AG08396 (cell line): ENCODE measurements at places on chromosomes 7 and 10.

- DNase-seq = peak; percentile 86
These were observed 143.1 kb upstream of the STK17A start for GRCh38 chr7:43439631-43440401.

DNA sequence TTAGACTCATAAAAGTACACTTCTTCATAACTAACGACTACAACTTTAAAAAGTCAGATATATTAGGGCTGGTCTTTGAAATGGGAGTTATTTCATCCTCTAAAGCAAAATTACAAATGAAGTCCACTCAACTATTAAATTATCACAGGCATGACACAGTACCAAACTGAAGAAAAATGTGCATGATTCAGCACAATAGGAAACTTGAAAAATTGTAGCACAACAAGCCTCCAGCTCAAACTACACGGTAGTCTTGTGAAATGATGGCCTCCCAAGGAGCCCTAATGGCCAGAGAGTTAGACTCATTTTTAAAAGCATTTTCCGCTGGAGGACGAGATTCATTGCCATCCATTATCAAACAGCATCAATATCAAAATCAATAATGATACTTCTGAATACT, 76.4 kb downstream of the MAGI2 start:
- no peak for DNase-seq

- no peak for DNase-seq
These were observed 59.1 kb downstream of the CDC123 start for GRCh38 chr10:12255048-12255447.

GRCh38 chr7:15688279-15688626, 1.8 kb upstream of the MEOX2 start:
- no peak for DNase-seq

GRCh38 chr7:141663081-141663849, 38.7 kb downstream of the DENND11 start:
- DNase-seq = no peak

DNA sequence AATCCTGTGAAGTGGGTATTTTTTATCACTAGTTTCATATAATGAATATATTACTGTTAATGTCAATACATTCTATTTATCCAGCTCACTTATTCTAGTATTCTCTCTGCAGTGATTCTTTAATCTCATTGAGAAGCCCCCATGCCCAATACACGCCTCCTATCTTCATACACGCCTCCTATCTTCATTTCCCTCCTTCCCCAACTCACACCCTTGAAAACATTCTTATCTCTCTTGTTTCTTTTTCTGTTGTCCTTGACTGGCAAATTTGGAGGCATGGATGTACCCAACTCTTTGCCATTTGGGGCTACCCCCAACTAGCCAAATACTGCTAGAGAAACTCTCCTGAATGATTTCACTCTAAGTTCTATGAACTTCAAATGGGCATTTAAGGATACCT, 40.5 kb downstream of the ST8SIA6 start:
- DNase-seq = no peak

- no peak for DNase-seq
These were observed 23.5 kb upstream of the PTN start for GRCh38 chr7:137366995-137367394.

DNA sequence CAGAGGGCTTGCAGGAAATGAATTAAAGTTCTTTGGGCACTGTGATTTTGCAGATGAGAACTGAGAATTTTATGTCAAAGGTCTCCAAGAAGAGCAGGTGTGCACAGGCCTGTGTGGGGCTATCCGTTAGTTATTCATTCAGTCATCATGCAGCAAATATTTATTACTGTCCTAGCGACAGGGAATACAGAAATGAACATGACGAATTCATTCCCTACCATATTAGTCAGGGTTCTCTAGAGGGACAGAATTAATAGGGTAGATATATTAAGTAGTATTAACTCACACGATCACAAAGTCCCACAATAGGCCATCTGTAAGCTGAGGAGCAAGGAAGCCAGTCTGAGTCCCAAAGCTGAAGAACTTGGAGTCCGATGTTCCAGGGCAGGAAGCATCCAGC, 2.9 kb upstream of the MMP21 start:
- DNase-seq = no peak

DNA sequence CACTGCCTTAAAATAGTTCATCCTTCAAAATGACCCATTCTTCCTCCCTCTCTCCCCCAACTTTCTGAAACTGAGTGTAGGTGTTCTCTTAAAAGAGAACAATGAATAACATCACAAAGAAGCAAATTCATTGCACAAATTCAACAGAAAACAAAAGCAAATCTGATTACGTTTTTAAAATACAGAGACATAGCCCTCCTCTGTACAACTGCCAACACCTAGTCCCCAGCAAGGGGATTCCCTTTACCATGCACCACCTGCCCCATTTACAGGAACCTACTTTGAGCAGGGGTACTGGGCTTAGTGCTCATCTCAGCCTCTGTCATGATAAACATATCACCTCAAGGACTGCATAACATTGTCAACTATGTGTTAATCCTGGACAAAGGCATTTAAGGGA, 302.8 kb upstream of the AOAH start:
- DNase-seq = no peak

- no peak for DNase-seq
These were observed 11.9 kb downstream of the ANTXRL start for GRCh38 chr10:46298477-46299285.

GRCh38 chr7:106597014-106597413, 63.9 kb downstream of the CCDC71L start:
- DNase-seq = no peak

DNA sequence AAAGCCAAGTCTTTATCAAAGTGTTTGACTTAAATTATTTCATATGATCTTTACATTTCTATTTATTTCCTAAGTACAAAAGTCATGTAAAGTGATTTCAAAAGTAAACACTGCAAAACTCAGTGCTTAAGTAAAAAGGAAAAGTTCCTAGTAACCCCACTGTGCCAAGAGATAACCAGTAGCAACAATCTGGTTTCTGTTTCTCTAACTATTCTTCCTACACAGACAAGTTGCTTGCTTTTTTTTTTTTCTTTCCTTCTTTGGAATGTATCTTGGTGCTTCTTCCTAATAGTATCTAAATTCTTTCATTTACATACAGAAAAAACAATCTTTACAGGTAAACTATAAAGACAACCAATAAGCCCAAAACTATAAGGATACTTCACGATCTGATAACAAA, 3.1 kb downstream of the JCAD start:
- peak; percentile 36 for DNase-seq

DNA sequence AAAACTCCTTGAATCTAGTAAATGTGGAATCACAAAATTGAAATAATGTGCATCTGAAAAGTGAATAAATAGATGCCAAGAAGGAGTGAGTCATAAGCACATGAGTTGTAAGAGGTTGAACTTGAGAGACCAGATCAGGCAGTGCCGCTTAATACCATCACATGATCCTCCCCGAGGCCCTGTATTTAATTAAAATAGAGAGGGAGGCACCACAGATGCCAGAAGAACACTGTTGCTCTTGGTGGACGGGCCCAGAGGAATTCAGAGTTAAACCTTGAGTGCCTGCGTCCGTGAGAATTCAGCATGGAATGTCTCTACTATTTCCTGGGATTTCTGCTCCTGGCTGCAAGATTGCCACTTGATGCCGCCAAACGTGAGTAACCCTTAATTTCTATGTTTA, at the start of gene GPNMB:
TSS of gene GPNMB (plus strand) at position 221 of the 400 bp plus-strand sequence. CDS start at position 304, 83 bp downstream.
- peak; percentile 80 for DNase-seq

- DNase-seq = no peak
These were observed 269.9 kb upstream of the MKLN1 start for GRCh38 chr7:131057794-131058070.

DNA sequence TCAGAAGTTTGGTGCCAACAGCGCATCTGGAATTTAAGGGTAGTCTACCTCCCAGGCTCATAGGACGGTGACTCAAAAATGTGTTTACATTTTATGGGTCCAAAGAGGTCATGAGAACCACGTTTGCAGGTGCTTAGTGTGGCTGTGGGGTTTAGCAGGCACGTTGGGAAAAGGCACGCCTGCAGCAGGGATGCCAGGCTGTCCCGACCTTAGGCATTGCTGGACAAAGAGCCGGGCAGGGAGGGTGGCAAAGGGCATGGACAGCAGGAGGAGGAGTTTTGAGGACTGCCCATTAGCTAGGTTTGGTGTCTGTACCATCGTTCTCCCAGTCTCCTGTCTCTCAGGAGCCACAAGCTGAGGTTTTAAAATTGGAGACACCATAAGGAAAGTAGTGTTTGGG, 104.4 kb downstream of the TRRAP start:
- no peak for DNase-seq

DNA sequence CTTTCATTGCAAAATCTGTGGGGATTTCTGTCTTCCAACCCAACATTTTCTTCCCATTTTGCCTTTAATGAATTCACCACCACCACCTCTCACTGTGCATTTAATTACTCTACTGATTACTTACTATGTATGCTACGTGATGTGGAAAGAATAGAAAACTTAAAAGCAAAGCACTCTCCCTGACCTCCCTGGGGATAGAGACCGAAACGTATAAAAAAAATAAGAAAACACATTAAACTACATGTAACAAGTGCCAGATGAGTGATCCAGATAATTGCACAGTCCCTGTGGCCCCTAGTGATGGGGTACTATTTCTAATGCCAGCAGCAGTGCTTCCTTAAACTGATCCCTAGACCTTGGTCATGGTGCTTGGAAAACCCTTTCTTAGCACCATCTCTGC, 478.4 kb downstream of the NRG3 start:
- no peak for DNase-seq

GRCh38 chr10:101671453-101671852, 23.5 kb downstream of the FBXW4 start:
- no peak for DNase-seq

GRCh38 chr7:55387062-55387965, 22.2 kb downstream of the LANCL2 start:
- no peak for DNase-seq

DNA sequence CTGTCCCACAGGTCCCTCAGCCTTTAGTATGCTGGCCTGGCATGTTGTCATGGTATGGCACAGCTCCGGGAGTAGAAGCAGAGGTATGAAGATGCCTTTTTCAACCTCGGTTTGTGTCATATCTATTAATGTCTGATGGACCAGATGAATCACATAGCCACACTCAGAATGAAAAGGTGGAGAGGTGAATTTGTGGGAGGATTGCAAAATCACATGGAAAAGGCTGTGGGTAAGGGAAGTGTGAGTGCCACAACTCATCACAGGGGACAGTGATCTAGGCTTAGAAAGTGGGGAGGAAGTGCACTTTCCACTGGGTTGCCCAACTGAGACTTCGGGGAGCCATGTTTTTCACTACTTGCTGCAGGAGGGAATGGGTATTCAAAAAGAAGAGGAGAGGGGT, 190.7 kb downstream of the WDR11 start:
- no peak for DNase-seq

- no peak for DNase-seq
These were observed 92.2 kb upstream of the ANLN start for GRCh38 chr7:36297364-36298009.

DNA sequence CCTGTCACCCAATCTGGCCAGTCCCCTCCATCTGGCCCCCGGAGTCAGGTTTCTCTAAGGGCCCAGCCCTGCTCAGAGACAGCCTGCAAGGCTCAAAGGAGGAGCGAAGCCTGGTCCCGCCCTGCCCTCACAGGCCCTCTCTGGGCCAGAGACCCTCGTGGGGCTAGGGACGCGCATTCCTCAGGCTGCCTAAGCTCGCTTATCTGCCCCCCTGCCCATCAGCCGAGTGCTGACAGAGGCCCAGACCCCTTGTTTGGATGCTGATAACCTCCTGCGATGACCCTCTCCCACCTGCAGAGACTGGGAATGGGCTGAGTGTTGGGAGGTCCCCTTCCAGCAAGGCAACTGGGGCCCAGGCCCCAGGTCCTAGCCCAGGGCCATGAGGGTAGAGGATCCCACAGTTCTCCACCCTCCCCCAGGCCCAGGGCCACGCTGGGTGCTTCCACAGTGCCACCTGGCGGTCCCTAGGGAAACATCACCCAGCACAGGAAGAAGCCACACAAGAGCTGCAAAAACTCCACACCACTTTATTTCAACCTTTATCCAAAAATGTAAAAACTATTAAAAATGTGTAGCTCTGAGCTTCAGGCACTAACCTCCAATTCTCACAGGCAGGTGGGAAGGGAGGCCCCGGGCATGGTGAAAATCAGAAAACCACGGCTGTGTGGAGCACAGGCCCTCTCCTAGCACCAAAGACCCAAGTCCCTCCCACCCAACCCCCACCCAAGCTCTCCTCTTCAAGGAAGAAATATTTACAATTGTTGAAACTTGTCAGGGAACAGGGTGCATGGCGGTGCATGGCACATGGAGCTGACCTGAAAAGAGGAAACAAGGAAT, 2.2 kb downstream of the NPM3 start:
- DNase-seq = peak; percentile 91

- peak; percentile 46 for DNase-seq
These were observed 91.0 kb downstream of the ZMIZ1 start for GRCh38 chr10:79159785-79160184.

DNA sequence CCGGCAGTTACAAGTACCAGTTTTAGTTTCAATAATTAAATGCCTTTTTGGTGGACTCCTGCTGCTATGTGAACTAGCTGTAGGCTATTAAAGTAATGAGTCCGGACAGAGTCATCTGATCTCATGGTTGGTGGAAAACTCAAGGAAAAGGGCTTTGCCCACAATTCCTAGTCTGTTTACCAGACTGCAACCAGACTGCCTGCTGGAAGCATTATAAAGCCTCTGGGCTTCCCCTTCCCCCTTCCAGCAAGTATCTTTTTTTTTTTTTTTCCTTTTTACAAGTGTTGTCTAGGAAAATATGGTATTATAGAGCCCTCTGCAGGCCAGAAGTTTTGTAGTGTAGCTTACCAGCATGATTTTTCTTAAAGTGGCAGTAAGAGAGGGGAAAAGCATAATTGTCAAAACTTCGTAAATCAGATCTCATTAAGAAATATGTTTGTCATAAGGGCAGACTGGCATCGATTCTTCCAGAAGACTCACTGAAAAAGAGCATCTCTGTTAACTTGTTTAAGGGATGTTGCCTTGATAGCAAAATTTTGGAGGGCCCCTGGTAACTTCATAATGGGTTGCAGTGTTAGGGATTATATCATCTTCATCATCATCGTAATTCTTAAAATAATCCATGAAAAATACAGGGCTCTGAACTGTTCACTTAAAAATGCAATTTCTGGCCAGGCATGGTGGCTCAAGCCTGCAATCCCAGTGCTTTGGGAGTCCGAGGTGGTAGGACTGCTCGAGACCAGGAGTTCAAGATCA, 181.3 kb downstream of the TAX1BP1 start:
- DNase-seq = peak; percentile 53

- DNase-seq = no peak
These were observed 6.6 kb upstream of the GIMAP7 start for GRCh38 chr7:150507947-150508602.
